ENCODE measurements at places on chromosomes 4 and X. TPM values are rescaled to one million over a fixed set of nuclear protein-coding genes. Genes with fewer than 3 reads are reported as not detected.
A peak's percentile ranks its signal among the peaks of the same experiment; 100 is the strongest.

DNA sequence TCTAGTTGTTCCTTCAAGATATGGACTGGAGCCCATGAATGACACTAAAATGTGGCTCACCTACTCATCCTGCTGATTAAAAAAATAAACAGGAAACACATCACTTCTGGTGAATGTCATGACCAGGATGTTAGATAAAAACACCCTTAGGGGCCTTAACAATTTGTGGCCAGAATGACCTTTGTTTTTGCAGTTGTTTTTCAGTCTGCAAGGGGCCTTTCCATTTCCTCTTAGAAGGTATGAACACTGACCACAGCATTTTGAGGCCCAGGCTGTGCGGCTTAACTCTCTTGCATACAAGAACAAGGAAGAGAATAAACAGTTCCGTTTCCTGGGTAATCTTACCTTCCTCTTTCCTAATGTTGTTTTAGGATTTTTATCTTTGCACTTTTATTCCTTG, 113.2 kb downstream of the IL1RAPL2 start:
- no peaks in the 10 kb centered on the region for H3K27me3 ChIP-seq
- no peak overlapping the region for H3K27ac ChIP-seq

- H3K27ac ChIP-seq, result peak overlapping the region; percentile 24
- H3K4me1 ChIP-seq, result peaks cover 24% of the 10 kb centered on the region
- H3K36me3 ChIP-seq, result no peaks in the 10 kb centered on the region
- no peak overlapping the region for H3K4me3 ChIP-seq
- no peak for DNase-seq
- no peaks in the 10 kb centered on the region for H3K27me3 ChIP-seq
Measured at GRCh38 chrX:103415068-103415467, 38.7 kb downstream of the BEX3 start.

- H3K36me3 ChIP-seq, result peaks cover 4% of the 10 kb centered on the region
- H3K27ac ChIP-seq, result no peak overlapping the region
- no peak for DNase-seq
- H3K4me1 ChIP-seq, result no peaks in the 10 kb centered on the region
- peaks cover 11% of the 10 kb centered on the region for H3K27me3 ChIP-seq
Measured at GRCh38 chrX:46386511-46386910, 158.7 kb downstream of the ZNF674 start.

DNA sequence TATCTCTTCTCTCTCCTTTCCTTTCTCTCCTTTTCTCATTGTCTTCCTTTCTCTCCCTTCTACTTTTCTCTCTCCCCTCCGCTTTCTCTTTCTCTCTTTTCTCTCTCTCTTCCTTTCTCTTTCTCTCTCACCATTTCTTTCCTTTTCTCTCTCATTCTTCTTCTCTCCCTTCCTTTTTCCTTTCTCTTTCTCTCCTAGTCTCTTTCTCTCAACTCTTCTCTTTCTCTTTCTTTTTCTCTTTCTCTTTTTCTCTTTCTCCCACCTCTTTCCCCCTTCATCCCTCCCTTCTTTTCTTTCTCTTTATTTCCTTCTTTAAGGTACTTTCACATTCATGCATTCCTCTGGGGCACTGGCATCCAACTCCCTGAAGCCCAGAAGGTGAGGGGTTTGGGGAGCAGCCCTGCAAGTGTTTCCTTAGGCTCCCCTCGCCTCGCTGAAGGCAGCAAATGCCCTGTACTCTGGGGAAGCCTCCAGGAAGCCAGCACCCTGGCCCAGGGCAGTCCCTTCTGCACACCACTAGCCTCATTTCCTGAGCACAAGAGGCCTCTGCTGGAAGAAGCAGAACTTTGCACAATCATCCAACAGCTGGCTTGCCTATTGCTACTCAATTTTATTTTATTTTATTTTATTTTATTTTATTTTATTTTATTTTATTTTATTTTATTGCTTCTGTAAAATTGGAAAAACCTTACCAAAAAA, 124.2 kb downstream of the NFKB1 start:
- H3K4me3 ChIP-seq, result no peak overlapping the region
- H3K27ac ChIP-seq, result peak overlapping the region; percentile 62
- H3K36me3 ChIP-seq, result peaks cover 6% of the 10 kb centered on the region
- peak; percentile 56 for DNase-seq
- H3K4me1 ChIP-seq, result peaks cover 86% of the 10 kb centered on the region

Gene NONO
- total RNA-seq, result 367 TPM

GRCh38 chr4:158599765-158600498, 71.8 kb downstream of the C4orf46 start:
- no peaks in the 10 kb centered on the region for H3K36me3 ChIP-seq
- DNase-seq, result no peak
- H3K4me3 ChIP-seq, result no peak overlapping the region
- H3K27me3 ChIP-seq, result peaks cover 8% of the 10 kb centered on the region

GRCh38 chr4:122583906-122584305, 37.0 kb downstream of the IL21 start:
- no peaks in the 10 kb centered on the region for H3K36me3 ChIP-seq
- H3K27me3 ChIP-seq, result peaks cover 4% of the 10 kb centered on the region
- DNase-seq, result peak; percentile 41
- H3K27ac ChIP-seq, result peak overlapping the region; percentile 89
- H3K4me1 ChIP-seq, result peaks cover 38% of the 10 kb centered on the region

GRCh38 chr4:60744767-60745166, 455.4 kb upstream of the ADGRL3 start:
- H3K36me3 ChIP-seq, result 0 out of 2 replicates have a peak, but pooled peaks cover 5% of the 10 kb centered on the region
- DNase-seq, result peak; percentile 59
- H3K4me3 ChIP-seq, result no peak overlapping the region
- peak overlapping the region; percentile 49 for H3K27ac ChIP-seq
- H3K4me1 ChIP-seq, result peaks cover 52% of the 10 kb centered on the region

Gene PDE6B
- total RNA-seq, result not detected

DNA sequence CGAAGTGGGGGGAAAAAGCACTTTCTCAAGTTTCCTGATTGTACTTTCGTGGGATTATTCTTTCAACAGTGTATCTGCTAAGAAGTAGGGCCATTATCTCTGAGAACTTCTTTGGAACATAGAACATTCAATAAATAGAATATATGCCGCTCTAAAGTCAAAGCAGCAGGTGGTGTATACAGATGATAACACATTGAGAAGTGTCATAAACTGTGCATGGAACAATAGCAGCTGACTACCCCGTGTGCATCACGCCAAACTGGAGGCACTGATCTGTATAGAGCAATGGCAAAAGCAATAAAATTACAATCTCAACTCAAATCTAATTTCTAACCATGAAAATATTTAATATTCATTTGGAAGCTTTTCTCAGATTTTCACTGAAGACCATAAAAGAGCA, 175.3 kb downstream of the DCTD start:
- DNase-seq, result no peak
- no peak overlapping the region for H3K4me3 ChIP-seq
- H3K4me1 ChIP-seq, result peaks cover 18% of the 10 kb centered on the region
- no peaks in the 10 kb centered on the region for H3K27me3 ChIP-seq
- H3K36me3 ChIP-seq, result peaks cover 43% of the 10 kb centered on the region

Data from HFFc6 (cell line).